Ascending aorta (tissue), 2 donors: ENCODE measurements at places on chromosomes 6 and 20.

DNA sequence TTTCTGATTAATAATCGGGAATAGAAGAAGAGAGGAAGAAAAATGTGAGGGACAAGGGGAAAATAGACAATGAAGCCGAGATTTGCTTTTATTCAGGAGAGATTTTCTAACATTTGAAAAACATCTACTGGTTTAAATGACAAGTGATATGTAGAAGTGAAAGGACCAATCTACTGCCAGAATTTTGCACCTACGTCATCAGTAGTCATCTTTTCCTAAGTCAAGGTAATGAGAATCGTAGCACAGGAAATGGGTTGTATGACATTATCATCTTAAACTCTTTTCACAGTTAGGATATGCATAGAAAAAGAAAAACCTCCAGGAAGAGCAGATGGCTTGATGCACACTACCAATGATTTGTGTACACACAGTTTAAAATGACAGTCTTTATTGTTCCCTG lies 45.3 kb upstream of the RAB32 start:
- DNase-seq = no peak

GRCh38 chr6:2990932-2991506 lies 8.7 kb upstream of the NQO2 start:
- DNase-seq = no peak

- no peak for DNase-seq
Measured at GRCh38 chr6:128600397-128600951, 80.1 kb upstream of the PTPRK start.

- no peak for DNase-seq
Measured at GRCh38 chr6:150250826-150251225, 108.0 kb downstream of the PPP1R14C start.

- no peak for DNase-seq
Measured at GRCh38 chr6:150314230-150315188, 54.3 kb upstream of the IYD start.
